Neural progenitor cell (in vitro differentiated cells): ENCODE measurements at places on chromosomes 13 and 19. TPM values are rescaled to one million over a fixed set of nuclear protein-coding genes. Genes with fewer than 3 reads are reported as not detected.

Gene PTGIR
- total RNA-seq = not detected in 2 replicates

Gene WDR87
- not detected in 2 replicates for total RNA-seq

DNA sequence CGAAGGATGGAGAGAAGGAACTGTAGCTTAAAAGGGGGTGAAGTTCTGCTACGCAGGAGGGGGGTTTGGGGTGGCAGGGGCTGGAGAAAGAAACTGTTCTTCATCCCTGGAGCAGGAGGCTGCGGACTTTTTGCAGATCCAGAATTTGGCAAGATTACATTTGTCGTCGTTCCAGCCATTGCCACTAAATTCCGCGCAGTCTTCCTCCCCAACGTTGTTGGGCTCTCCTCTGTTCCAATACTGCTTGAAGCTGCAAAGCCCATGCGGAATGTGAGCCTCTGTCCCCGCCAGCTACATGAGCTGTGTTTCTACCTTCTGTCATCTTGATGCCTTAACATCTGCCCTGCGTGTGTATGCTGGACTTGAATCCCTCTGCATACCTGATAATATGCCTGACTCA is 4.3 kb downstream of the CD209 start:
- H3K4me3 ChIP-seq = no peak overlapping the region
- no peaks in the 10 kb centered on the region for H3K36me3 ChIP-seq
- no peak overlapping the region for H3K27ac ChIP-seq
- no peaks in the 10 kb centered on the region for H3K4me1 ChIP-seq
- DNase-seq = no peak
- peaks cover 40% of the 10 kb centered on the region for H3K27me3 ChIP-seq

- H3K4me3 ChIP-seq = no peak overlapping the region
- no peak for DNase-seq
- H3K36me3 ChIP-seq = no peaks in the 10 kb centered on the region
- H3K27ac ChIP-seq = no peak overlapping the region
- H3K4me1 ChIP-seq = no peaks in the 10 kb centered on the region
Observed at GRCh38 chr13:97526556-97526955, 92.6 kb downstream of the RAP2A start.

DNA sequence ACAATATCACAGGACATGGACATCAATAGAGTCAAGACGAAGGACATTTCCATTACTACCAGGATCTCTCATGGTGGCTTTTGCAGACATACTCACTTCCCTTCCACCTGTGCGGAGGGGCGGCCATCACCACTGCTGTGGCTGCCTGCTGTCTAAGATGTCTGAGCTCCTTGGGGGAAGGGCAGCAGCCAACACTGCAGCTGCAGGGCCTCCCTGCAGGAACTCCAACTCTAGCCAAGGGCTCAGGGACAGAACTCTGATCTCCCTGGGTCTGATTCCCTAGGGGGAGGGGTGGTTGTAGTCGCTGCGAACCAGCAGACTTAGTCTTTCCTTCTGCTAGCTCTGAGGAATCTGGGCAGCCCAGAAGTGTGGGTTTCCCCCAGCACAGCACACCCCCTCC is 78.9 kb upstream of the ANKRD10 start:
- H3K27me3 ChIP-seq = no peaks in the 10 kb centered on the region
- no peak overlapping the region for H3K27ac ChIP-seq
- H3K4me3 ChIP-seq = no peak overlapping the region

GRCh38 chr19:5897189-5897969 is 6.2 kb downstream of the NDUFA11 start:
- no peak overlapping the region for H3K4me3 ChIP-seq
- DNase-seq = no peak
- peaks cover under 1% of the 10 kb centered on the region for H3K4me1 ChIP-seq
- H3K27me3 ChIP-seq = no peaks in the 10 kb centered on the region

DNA sequence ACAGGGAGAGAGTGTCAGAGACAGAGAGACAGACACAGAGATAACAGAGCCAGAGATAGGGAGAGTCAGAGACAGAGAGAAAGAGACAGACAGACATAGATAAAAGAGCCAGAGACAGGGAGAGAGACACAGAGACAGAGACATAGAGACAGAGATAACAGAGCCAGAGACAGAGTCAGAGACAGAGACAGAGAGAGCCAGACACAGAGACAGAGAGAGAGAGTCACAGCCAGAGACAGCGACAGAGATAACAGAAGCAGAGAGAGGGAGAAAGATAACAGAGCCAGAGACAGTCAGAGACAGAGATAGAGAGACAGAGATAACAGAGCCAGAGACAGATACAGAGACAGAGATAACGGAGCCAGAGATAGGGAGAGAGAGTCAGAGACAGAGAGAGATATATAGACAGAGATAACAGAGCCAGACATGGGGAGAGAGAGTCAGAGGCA is 865 bp upstream of the TNFSF9 start:
- no peak for DNase-seq
- no peak overlapping the region for H3K27ac ChIP-seq
- no peak overlapping the region for H3K4me3 ChIP-seq
- H3K36me3 ChIP-seq = no peaks in the 10 kb centered on the region
- H3K4me1 ChIP-seq = peaks cover 9% of the 10 kb centered on the region

Gene NDFIP2
- total RNA-seq = 16.8 and 25.4 TPM in 2 replicates

Gene PSG11
- total RNA-seq = not detected in 2 replicates

- H3K27ac ChIP-seq = no peak overlapping the region
- H3K36me3 ChIP-seq = no peaks in the 10 kb centered on the region
- DNase-seq = peak; percentile 44
- H3K27me3 ChIP-seq = no peaks in the 10 kb centered on the region
Observed at GRCh38 chr19:13610039-13610691, 103.9 kb upstream of the CACNA1A start.

- peaks cover 70% of the 10 kb centered on the region for H3K27me3 ChIP-seq
- no peak overlapping the region for H3K4me3 ChIP-seq
- peaks cover 12% of the 10 kb centered on the region for H3K4me1 ChIP-seq
- H3K27ac ChIP-seq = no peak overlapping the region
Observed at GRCh38 chr19:40611096-40611495, 9.9 kb downstream of the LTBP4 start.

DNA sequence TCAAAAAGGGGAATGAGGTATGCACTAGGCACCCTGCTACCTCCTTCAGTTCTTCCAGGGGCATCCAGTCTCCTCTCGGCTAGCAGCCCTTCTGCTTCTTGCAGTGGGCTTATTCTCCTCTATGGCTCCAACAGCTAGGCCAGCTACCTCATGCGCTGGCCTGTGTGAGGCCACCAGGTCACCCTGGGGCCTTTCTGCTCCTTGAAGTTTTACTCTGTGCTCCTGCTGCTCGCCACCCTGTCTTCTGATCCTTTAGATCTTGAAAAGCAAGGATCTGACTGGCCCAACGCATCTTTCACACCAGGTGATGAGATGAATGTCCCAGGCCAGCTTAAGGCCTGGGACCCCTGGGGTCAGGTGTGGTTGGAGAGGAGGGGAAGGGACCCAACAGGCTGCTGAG is 66.2 kb downstream of the RUBCNL start:
- no peak overlapping the region for H3K4me3 ChIP-seq
- H3K4me1 ChIP-seq = no peaks in the 10 kb centered on the region
- H3K27ac ChIP-seq = no peak overlapping the region
- no peaks in the 10 kb centered on the region for H3K27me3 ChIP-seq
- H3K36me3 ChIP-seq = no peaks in the 10 kb centered on the region
- DNase-seq = no peak

- H3K4me3 ChIP-seq = no peak overlapping the region
- H3K36me3 ChIP-seq = no peaks in the 10 kb centered on the region
- H3K27me3 ChIP-seq = no peaks in the 10 kb centered on the region
- no peaks in the 10 kb centered on the region for H3K4me1 ChIP-seq
- no peak overlapping the region for H3K27ac ChIP-seq
- no peak for DNase-seq
Observed at GRCh38 chr13:90187478-90188350, 1159.8 kb upstream of the MIR17HG start.

Gene PRX
- total RNA-seq = 1.4 and 4.7 TPM in 2 replicates

GRCh38 chr19:39546599-39546998 is 6.6 kb upstream of the EID2 start:
- H3K27me3 ChIP-seq = no peaks in the 10 kb centered on the region
- no peak overlapping the region for H3K4me3 ChIP-seq
- no peak for DNase-seq
- peaks cover 8% of the 10 kb centered on the region for H3K4me1 ChIP-seq
- no peak overlapping the region for H3K27ac ChIP-seq

Gene SLC17A7
- total RNA-seq = 1.4 TPM in 2 replicates

DNA sequence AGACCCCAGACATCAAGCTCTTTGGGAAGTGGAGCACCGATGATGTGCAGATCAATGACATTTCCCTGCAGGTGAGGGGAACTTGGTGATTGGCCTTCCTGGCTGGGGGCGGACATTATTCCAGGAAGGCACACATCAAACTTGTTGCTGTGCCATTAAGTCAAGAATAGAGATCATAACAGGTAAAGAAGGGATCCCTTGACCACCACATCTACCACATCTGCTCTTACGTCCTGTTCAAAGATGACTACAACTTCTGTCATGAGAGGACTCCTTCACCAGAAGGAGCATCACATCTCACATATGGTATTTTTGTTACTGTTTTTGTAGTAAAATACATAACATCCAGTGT is 1.1 kb downstream of the RPS5 start:
- no peak overlapping the region for H3K27ac ChIP-seq
- H3K36me3 ChIP-seq = no peaks in the 10 kb centered on the region
- H3K4me1 ChIP-seq = peaks cover 14% of the 10 kb centered on the region
- H3K4me3 ChIP-seq = peak overlapping the region; percentile 77

DNA sequence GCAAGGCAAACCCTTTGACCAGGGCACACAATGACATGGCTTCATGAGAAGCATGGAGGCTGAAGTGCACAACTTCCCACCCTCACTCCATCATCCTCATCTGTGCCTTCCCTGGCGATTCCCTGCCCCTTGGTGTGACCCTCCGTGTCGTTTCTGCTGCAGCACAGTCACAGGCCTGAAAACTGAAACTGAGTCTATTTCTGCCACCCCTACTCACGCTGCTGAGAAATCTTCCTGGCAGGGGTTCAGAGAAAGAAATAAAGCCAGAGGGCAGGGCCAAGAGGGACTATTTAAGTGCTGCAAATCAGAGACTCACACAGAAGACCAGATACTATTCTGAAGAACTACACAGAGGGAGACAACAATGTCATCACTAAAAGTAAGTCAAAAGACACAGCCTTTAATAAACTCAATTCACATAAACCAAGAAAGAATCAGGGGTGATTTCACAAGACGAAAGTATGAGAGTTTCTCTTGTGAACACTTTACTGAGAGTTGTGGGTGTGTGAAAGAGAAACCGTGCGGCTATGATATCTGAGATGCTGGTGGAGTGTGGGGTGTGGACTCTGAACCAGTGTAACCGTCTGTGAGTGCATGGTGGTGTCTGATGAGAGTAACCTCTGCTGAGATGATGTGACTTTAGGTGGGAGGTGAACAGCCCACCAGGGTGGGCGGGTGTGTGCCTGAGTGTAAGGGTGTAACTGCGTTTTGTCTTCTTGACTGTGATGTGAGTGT is 23.5 kb downstream of the LGALS16 start:
- no peaks in the 10 kb centered on the region for H3K4me1 ChIP-seq
- H3K27ac ChIP-seq = no peak overlapping the region
- H3K4me3 ChIP-seq = no peak overlapping the region
- H3K27me3 ChIP-seq = no peaks in the 10 kb centered on the region
- no peak for DNase-seq

- H3K4me3 ChIP-seq = no peak overlapping the region
- no peak overlapping the region for H3K27ac ChIP-seq
Observed at GRCh38 chr13:43086181-43086580, 62.8 kb downstream of the DNAJC15 start.

- no peaks in the 10 kb centered on the region for H3K27me3 ChIP-seq
- H3K36me3 ChIP-seq = no peaks in the 10 kb centered on the region
- no peak overlapping the region for H3K4me3 ChIP-seq
- no peaks in the 10 kb centered on the region for H3K4me1 ChIP-seq
- no peak for DNase-seq
- no peak overlapping the region for H3K27ac ChIP-seq
Observed at GRCh38 chr19:13613447-13613846, 107.2 kb upstream of the CACNA1A start.

DNA sequence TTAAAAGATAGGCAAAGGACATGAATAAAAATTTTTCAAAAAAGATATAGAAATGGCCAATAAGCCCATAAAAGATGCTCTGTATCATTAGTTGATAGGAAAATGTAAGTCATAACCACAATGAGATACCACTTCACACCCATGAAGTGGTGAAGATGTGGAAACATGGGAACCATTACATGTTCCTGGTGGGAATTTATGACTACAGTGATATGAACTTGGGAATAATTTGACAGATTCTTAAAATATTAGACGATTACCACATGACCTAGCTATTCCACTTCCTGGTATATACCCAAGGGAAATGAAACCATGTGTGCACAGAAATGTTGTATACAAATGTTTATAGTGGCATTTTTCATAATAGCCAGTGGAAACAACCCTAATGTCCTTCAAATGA is 232.2 kb downstream of the GGACT start:
- no peaks in the 10 kb centered on the region for H3K4me1 ChIP-seq
- H3K36me3 ChIP-seq = no peaks in the 10 kb centered on the region
- H3K27me3 ChIP-seq = no peaks in the 10 kb centered on the region
- H3K4me3 ChIP-seq = no peak overlapping the region
- no peak for DNase-seq

Gene ZNF730
- 59.2 and 76.3 TPM in 2 replicates for total RNA-seq

Gene DAND5
- total RNA-seq = 0.06 and 0.07 TPM in 2 replicates

GRCh38 chr13:46179491-46179908 is 2.5 kb downstream of the LCP1 start:
- H3K27me3 ChIP-seq = no peaks in the 10 kb centered on the region
- no peaks in the 10 kb centered on the region for H3K4me1 ChIP-seq

GRCh38 chr19:50214699-50215543 is 11.5 kb downstream of the MYH14 start:
- H3K4me1 ChIP-seq = peaks cover 5% of the 10 kb centered on the region
- no peak overlapping the region for H3K27ac ChIP-seq
- H3K27me3 ChIP-seq = no peaks in the 10 kb centered on the region
- H3K4me3 ChIP-seq = no peak overlapping the region
- H3K36me3 ChIP-seq = no peaks in the 10 kb centered on the region

DNA sequence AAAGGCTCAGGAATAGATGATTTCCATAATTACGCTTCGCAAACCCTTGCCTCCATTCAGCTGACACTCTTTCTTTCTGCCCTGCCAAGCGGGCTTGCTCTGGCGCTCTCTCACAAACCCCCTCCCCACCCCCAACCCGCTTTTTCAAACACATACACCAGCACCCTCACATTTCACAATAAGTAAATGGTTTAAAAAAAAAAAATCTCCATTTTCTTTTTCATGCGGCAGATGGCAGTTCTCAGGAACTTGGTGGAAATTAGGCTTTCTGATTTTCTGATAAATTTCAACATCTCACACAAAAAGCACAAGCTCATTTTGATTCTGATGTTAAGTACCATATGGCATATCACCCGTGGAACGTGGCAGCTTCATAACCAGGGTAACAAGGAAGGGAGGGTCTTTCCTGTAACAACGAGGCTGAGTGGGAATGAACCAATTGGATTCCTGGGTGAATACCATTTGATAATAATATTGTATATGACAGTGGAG is 43.8 kb downstream of the C13orf42 start:
- no peaks in the 10 kb centered on the region for H3K36me3 ChIP-seq
- no peaks in the 10 kb centered on the region for H3K27me3 ChIP-seq
- no peak overlapping the region for H3K27ac ChIP-seq
- DNase-seq = no peak
- H3K4me1 ChIP-seq = no peaks in the 10 kb centered on the region

Gene CCL25
- total RNA-seq = 1.2 TPM in 1 of 2 replicates, not detected in the other

- H3K4me3 ChIP-seq = no peak overlapping the region
- H3K4me1 ChIP-seq = no peaks in the 10 kb centered on the region
- no peaks in the 10 kb centered on the region for H3K36me3 ChIP-seq
- no peak overlapping the region for H3K27ac ChIP-seq
- no peaks in the 10 kb centered on the region for H3K27me3 ChIP-seq
- DNase-seq = no peak
Observed at GRCh38 chr19:45352914-45353796, 12.6 kb downstream of the KLC3 start.
